ENCODE measurements at places on chromosomes 1 and 21. TPM values are rescaled to one million over a fixed set of nuclear protein-coding genes. Genes with fewer than 3 reads are reported as not detected.
A peak's percentile ranks its signal among the peaks of the same experiment; 100 is the strongest.

The OR2AK2 gene
- total RNA-seq: 1.1 TPM

The OPTC gene
- not detected for total RNA-seq

GRCh38 chr1:9317591-9318417 lies 25.1 kb downstream of the SPSB1 start:
- peaks cover 22% of the 10 kb centered on the region for H3K36me3 ChIP-seq
- H3K27me3 ChIP-seq: no peaks in the 10 kb centered on the region
- peak overlapping the region; percentile 22 for H3K27ac ChIP-seq
- no peak overlapping the region for H3K4me3 ChIP-seq

GRCh38 chr1:195530961-195531360 lies 1077.3 kb downstream of the KCNT2 start:
- H3K4me3 ChIP-seq: no peak overlapping the region
- H3K36me3 ChIP-seq: no peaks in the 10 kb centered on the region
- H3K4me1 ChIP-seq: no peaks in the 10 kb centered on the region
- no peak for DNase-seq

GRCh38 chr1:67650061-67650460 lies 34.9 kb upstream of the GADD45A start:
- H3K36me3 ChIP-seq: no peaks in the 10 kb centered on the region
- H3K27ac ChIP-seq: no peak overlapping the region
- no peak for DNase-seq
- H3K27me3 ChIP-seq: no peaks in the 10 kb centered on the region

The B3GALT2 gene
- total RNA-seq: 42.8 TPM

The CFHR5 gene
- total RNA-seq: 0.11 TPM

DNA sequence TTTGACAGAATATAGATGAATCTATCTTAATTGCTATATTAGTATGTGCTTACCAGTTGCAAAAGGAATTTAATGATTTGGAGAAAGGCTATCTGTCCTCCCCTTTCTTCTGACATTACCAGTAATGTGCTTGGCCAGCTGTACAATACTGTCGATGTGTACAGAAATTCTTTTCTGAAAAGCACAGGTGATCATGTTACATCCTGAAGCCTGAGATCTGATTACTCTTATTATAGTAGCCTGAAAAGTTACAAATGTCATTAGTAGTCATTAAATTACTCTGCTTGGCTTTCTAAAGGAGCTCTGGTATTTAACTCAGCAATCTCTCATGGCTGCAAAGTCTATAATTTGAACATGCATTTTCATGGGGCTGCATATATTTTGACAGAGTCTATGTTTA lies 209.8 kb downstream of the PTPRC start:
- no peak overlapping the region for H3K27ac ChIP-seq
- H3K36me3 ChIP-seq: no peaks in the 10 kb centered on the region
- H3K27me3 ChIP-seq: no peaks in the 10 kb centered on the region
- no peak for DNase-seq
- no peaks in the 10 kb centered on the region for H3K4me1 ChIP-seq

GRCh38 chr1:8529901-8530300 lies 212.0 kb downstream of the SLC45A1 start:
- H3K27me3 ChIP-seq: no peaks in the 10 kb centered on the region
- H3K27ac ChIP-seq: no peak overlapping the region
- no peak for DNase-seq
- peaks cover 9% of the 10 kb centered on the region for H3K4me1 ChIP-seq
- H3K4me3 ChIP-seq: no peak overlapping the region

Data from spinal cord (tissue), 10 donors.